PC-9 (cell line): ENCODE measurements at places on chromosomes 11 and 22. TPM values are rescaled to one million over a fixed set of nuclear protein-coding genes. Genes with fewer than 3 reads are reported as not detected.
A peak's percentile ranks its signal among the peaks of the same experiment; 100 is the strongest.

DNA sequence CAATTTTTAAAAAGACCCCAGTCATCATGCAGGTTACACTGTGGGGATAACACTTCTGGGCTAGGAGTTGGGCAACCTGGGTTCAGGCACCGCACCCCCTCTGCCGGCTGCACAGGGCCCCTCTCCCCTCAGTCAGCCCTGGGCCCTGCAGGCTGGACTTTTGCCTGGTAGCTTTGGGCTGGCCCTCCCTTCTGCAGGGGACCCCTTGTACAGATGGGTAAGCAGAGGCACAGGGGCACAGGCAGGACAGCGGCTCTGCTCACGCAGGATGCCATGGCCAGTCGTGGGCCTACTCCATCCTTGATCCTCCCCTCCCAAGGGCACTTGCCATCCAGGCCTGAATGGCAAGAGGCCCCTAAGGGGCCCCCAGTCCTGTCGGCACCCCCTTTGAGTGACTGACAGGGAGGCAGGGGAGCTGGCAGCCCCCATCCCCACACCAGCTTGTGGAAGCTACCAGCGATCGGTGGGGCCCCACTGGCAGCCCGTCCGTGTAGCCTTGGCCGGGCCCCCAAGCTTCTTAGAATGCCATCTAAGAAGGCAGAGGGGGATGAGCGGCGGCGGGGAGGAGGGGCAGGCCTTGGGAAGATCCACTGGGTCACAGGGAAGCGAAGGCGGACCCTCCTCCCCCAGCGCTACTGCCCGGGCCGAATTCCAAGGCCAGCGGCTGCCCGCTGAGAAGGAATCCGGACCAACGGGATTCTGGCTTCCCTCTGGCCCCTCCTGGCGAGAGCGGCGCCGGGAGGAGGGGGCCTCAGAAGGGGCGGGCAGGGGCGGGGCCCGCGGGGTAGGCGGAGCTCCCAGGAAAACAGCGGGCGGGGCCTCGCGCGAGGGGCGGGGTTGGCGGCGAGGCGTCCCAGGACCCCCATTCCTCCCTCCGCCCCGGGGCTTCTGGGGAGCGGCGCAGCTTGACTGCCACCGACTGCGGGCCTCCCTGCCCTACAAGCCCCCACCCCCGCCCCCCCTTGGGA is 6.8 kb upstream of the CHKA start:
- DNase-seq: peak; percentile 95

DNA sequence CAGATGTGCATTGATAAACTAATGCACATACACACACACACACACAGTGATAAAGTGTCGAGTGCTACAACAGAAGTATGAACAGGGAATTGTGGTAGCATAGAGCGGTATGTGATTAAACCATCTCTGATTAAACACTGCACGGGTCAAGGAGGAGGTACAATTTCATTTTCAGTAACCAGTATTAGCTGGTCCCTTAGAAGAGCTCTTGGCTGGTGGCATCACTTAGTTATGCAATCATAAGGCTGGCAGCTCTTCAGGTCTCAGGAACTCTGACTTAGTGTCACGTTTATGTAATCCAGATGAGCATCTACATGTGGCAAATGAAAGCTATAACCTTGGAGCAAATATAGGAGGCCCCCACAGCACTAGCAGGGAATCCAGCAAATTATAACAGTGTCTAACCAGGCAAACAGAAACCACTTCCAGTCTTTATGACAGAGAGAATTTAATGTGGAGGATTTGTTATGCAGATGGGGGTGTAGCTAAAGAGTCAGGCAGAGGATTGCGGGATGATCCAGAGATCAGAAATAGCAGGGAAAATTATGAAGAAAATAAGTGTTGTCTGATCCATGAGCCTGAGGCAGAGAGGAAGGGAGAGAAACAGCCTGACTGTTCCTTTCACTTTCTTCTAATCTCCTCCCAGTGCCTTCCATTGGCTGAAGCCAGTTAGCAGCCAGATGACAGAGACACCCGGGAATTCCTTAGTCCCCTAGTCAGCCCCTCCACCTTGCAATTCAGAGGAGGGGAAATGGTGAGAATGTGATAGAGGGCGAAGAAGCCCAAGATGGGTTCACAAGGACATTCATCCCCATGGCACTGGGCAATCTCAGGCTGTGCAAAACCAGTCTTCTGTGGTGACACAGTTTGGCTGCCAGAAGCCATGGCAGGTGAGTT is 533.1 kb upstream of the TENM4 start:
- no peak for DNase-seq

The TRIM29 gene
- 208 and 293 TPM in 2 replicates for total RNA-seq

GRCh38 chr11:119999220-119999619 is 138.7 kb downstream of the TRIM29 start:
- DNase-seq: no peak

DNA sequence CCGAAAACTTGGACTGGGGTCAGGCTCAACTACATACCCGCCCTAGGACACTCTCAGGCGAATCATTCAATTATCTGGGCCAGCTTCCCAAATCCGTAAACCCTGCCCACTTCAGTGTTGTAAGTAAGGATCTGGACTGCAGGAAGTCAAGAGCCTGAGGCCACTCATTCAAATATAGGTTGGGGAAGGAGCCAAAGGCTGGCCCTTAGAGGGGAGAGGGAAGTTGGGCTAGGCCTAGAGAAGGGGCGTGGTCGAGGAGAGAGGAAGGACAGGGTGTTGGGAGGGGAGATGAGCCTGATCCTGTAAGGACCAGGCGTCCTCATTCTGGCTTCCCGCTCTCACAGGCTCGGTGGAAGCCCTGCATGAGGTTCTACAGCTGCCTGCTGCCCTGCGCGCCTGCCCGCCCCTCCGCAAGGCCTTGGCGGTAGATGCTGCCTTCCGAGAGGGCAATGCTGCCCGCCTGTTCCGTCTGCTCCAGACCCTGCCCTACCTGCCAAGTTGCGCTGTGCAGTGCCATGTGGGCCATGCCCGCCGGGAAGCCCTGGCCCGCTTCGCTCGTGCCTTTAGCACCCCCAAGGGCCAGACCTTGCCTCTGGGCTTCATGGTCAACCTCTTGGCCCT is 3.0 kb downstream of the SAC3D1 start:
- DNase-seq: peak; percentile 42

The INPP5J gene
- total RNA-seq: 1.7 and 3.1 TPM in 2 replicates

The SCN4B gene
- total RNA-seq: 0.08 TPM in 1 of 2 replicates, not detected in the other

DNA sequence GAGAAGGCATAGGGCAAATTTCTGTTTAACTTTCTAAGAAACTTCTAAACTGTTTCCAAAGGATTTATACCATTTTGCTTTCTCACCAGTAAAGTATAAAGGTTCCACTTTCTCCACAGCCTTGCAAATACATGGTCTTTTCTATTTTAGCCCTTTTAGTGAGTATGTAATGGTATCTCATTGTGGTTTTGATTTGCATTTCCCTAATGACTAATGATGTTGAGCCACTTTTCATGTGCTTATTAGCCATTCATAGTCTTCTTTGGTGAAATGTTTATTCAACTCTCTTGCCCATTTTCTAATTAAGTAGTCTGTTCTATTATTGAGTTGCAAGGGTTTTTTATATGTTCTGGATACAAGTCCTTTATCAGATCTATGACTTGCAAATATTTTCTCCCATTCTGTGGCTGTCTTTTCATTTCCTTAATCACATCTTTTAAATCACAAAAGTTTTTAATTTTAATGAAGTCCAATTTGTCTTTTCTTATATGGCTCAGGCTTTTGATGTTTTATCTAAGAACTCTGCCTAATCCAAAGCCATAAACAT is 83.8 kb upstream of the KCNQ1OT1 start:
- DNase-seq: no peak

DNA sequence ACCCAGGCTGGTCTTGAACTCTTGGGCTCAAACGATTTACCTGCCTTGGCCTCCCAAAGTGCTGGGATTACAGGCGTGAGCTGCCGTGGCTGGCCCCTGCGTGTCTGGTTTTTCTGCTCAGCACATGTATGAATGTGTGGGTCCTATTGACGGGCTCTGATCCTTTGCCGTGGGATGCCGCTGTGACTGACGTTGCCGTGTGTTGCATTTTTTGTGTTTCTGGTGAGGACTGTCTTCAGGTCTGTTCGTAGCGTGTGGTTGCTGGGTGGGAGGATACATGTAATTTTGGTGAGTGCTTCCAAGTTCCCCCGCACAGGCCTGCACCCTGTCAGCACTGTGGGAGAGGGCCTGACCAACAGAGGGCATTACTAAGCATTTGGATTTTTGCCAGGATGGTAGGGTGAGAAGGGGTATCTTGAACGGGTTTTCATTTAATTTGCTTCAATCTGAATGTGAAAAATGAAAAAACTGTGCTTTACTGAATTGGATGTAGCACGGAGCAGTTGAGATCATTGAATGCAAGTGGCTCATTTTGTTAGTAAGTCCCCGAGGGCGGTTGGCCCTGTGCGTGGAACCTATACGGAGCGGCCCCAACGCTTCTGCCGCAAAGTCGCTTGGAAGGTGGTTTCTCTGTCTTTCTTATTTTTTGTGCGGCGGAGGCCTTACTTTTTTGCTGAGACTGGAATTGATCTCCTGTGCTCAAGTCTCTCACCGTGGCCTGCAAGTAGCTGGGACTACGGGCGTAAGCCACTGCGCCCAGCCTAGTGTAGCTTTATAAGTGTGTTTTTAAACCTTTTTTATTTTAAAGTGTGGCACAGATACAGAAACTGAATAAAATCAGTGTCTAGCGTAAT is 8.2 kb downstream of the ZBED4 start:
- DNase-seq: no peak

The SERPING1 gene
- 3.1 TPM in 2 replicates for total RNA-seq

DNA sequence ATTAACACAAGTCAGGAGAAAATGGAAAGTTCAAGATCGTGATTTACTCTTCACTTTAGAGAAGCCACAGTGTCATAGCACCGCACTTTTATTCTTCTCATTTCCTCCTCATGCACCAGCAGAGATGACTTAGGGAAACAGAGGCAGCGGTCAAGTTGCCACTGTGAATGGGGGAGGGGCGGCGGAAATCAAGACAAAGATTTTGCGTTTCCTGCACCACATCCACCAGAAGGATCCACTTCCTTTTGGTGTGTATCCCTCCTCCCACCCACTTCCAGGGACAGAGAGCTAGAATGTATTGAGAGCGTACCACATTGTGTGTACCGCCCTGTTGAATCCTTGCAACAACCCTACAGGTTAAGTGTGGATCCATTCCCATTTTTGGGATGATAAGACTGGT is 21.8 kb downstream of the TSPAN18 start:
- DNase-seq: no peak

DNA sequence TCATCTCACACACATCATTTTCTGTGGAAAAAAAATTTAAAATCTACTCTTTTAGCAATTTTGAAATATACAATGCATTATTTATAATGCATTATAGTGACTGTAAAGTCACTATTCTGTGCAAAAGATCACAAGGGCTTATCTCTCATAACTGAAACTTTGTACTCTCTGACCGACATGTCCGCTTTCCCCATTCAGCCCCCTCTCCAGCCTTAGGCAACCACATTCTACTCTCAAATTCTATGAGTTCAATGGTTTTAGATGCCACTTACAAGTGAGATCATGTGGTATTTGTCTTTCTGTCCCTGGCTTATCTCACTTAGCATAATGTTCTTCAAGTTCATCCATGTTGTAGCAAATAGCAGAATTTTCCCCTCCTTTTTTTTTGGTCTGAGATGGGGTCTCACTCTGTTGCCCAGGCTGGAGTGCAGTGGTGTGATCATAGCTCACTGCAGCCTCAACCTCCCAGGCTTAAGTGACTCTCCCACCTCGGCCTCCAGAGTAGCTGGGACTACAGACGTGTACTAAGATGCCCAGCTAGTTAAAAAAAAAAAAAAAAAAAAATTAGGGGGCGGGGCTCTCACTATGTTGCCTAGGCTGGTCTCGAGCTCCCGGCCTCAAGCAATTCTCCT is 44.5 kb downstream of the SYN3 start:
- no peak for DNase-seq

- DNase-seq: peak; percentile 79
Measured at GRCh38 chr11:18958221-18958910, 19.2 kb upstream of the MRGPRX1 start.

- no peak for DNase-seq
Measured at GRCh38 chr22:34064696-34065095, 144.4 kb upstream of the LARGE1 start.

DNA sequence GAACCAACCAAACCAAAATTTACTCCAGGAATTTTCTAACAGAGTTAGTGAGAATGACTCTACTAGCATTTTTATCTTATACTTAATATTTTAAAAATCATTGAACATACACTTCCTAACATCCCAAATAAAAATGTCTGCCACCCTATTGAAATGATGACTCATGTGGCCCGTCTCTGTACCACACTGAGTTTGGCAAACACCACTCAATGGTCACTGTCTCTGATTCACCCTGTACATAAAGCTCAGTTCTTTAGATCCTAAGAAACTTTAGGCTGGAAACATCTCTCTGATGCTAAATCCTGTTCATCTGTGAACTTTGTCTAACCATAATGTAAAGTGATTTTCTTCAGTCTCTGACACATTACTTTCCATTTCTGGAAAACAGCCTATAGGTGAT is 182.0 kb downstream of the CWF19L2 start:
- DNase-seq: no peak

DNA sequence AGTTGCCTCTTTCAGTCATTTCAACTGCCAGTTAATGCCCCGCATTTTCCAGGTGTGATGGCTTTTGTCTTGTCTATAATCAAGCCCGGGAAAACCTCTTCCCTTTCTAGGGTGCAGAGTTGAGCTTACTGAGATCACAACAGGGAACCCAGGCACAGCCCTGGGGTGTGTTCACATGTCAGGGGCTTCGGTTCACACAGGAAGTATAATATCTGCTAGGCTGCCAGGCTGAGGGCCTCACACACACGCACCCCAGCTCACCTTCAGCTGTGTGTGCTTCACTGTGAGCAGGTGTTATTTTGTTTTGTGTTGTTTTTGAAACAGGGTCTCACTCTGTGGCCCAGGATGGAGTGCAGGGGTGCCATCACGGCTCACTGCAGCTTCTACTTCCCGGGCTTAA is 9.7 kb upstream of the SOX10 start:
- no peak for DNase-seq

DNA sequence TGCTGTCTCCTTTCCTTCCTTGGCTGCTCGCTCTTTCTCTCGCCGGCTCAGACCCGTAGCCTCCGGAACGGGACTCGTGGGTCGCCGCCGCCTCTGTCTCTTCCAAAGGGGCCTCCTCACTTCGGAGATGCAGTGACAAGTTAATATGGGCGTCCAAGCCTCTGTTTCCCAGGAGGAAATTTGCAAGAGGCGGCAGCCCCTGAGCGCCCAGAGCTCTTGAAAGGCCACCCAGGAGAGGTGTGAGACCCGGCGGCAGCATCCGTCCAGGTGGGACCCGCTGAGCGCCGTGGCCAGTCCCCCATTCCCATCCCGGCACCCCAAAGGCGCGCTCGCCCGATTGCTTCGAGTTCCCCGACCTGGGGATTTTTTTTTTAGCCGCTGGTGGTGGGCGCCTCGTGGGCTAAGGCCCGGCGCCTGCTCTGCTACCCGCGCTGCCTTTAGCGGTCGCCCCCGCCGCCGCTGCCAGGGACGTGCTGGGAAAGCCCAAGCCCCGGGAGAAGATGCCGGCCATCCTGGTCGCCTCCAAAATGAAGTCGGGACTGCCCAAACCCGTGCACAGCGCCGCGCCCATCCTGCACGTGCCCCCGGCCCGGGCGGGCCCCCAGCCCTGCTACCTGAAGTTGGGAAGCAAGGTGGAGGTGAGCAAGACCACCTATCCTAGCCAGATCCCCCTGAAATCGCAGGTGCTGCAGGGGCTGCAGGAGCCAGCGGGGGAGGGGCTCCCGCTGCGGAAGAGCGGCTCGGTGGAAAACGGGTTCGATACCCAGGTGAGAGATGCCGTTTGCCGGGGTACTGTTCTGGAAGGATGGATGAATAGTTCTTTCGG is 772 bp downstream of the NAV2 start:
- DNase-seq: no peak
